Natural killer cell treated with Interleukin-12 subunit alpha and Interleukin-12 subunit beta and Interleukin-15 and Interleukin-18, amount 100 ng/mL, for 72 hours (primary cell): ENCODE measurements at places on chromosomes 7 and 10.
A peak's percentile ranks its signal among the peaks of the same experiment; 100 is the strongest.

- DNase-seq = no peak
Measured at GRCh38 chr10:123600177-123600576, 66.0 kb upstream of the GPR26 start.

DNA sequence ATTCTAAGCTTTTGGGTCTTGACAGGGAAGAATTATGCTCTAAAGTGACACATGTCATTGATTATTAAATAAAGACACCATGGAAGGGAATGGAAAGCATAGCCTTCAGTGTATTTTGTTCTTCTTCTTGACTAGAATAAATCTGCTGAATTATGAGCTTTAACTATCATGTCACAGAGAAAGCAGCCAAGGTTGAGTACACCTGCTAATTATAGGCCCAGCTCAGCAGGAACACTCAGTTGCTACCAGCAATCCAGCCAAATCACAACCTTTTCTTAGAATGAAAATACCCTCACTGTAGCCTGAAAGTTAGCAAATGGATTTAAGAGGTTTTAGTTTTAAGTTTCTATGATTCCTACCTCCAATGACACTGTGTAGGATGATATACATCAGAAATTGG is 225.3 kb upstream of the RHOBTB1 start:
- no peak for DNase-seq

- no peak for DNase-seq
Measured at GRCh38 chr10:54234832-54235231, 566.2 kb downstream of the PCDH15 start.

GRCh38 chr7:30149640-30150272 is 15.0 kb downstream of the MTURN start:
- DNase-seq = no peak

DNA sequence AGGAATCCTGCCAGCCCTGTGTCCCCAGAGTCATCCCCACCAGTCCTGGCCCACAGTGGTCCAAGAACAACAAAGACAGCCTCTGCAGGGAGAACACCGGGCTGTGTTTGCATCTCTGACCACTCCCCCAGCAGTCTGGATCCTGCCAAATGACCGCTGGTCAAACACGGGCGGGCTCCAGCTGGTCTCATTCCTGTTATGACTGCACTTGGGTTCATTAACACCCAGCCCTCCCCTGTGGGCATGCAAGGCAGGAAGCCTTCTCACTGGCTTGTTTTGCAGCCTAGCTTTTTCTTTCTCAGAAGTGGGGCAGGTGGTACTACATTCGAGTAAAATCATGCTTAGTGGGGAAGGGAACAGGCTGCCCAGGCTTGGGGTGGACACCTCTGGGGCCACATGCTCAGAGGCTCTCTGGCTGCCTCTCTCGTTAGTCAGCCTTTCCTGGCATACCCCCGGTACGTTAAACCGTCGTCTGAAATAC is 190.0 kb downstream of the PLXNA4 start:
- no peak for DNase-seq

DNA sequence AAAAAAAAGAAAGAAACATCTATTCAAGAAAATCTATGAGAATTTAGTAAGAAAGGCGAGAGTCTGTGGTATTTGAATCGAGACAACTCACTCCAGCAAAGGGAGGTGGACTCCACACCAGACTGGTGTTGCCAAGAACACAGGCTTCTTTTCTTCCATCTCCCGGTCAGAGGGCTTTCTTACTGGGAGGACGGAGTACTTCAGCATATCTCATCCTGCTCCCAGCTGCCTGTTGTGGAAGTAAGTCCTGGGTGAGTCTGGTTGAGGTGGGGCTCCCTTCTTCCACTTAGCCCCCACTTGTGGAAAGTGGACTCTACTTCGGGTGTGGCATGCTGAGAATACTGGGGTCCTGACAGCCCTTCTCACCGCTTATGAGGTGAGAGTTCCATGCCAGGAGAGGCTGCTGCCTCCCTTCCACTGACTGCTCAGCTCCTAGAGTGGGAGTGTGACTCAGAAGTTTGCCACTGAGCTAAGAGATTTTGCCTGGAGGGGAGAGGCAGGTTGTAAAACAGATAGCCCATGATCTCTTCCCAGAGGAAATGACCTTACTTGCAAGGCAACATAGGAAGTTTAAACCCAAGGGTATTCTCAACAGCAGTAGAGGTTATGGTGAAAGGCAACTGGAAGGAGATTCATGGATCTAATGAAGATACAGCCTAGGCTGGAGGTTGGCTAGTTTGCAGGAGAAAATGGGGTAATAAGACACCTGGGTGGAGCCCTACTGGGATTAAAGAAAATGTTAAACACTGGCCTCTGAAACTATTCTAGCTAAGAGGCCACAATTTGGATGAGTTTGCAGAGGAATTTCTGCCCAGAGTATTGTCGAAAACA is 3.5 kb upstream of the NACAD start:
- DNase-seq = no peak

DNA sequence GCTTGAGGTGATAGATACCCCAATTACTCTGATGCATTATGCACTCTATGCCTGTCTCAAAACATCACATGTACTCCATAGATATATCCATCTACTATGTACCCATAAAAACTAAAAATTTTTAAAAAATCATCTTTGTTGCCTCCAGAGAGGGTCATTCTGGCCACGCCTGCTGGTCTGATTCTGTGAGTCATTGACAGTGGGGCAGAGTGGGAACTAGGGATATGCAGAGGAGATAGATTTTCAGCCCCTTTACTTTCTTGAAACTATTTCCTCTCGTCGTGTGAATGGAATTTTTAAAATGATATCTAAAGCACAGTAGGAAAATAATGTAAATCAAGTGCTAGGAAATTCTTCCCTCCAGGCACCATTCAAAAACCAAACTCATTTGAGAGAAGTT is 715.0 kb upstream of the NRP1 start:
- no peak for DNase-seq

DNA sequence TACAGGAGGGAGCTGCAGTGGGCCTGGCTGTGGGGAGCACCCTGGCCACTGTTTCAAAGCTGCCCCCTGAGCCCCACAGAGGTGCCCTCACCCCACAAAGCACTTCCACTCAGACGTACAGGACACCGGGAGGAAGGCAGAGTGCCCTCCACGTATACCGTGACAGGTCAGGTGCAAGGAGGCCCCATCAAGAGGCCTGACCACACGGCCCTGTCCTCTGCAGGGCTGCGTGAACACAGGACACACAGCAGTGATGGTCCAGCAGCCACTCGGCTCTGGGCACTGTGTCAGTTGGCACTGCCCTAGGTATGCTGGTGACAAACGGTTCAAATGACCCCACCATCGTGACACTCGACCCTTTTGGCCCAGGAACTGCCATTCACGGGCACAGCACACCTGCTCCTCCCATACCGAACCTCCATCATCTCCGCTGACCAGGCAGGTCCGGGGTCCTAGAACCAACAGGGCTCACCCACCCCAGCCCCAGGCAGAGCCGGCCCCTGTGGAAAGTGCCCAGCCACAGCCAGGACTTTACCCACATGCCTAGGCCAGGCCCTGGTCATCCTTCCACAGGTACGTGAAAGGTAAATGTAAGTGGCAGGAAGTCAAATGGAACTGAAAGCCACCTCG is 560.9 kb downstream of the PTPRN2 start:
- no peak for DNase-seq

GRCh38 chr7:72152161-72153131 is 259.7 kb downstream of the CALN1 start:
- DNase-seq = no peak

DNA sequence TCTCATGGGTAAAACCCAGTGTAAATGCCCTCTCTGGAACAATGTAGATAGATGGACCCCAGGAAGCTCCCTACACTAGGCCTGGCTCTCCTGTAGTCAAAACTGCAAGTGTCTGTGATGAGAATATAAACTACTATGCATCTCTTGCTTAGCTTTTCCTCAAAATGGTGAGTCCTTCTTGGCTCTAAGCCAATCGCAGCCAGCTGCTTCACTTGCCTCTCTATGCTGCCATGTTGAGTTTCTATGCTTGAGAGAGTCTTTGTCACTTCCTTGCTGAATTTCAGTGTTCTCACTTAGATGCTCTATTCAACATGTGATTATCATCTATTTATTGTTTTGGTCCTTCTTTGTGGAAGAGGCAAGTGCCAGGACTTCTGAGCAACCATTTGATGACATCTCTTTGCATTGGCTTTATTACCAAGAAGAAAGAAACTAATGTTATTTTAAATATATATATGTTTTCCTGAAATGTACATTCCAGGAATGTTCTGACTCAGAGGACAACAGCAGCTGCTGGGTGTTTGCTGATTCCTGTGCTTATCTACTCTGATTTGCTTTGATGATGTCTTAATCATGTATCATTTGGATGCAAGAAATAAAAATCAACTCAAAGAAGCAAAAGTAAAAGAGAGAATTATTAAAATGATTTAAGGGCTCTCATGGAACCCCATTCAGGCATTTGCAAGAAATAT is 16.6 kb downstream of the TAS2R40 start:
- no peak for DNase-seq

GRCh38 chr10:6647811-6648526 is 67.9 kb upstream of the PRKCQ start:
- peak; percentile 75 for DNase-seq

- no peak for DNase-seq
Measured at GRCh38 chr10:27621461-27621860, 117.4 kb downstream of the RAB18 start.

DNA sequence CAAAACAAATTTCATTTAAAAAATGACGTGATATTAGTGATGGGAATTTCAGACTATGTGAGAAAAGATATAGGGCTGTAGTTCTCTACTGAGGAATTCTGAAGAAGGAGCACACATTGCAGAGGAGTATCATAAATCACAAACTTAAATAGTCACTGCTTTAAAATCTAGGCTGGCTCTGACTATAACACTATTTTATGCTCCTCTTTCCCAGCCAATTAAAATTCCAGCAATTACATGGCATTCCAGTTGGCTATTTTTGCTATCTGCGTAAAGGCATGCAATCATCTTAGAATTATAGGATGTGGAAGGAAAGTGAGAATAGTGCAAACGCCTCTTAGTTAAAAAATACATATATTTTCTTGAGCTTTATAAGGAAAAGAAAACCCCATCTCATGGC is 123.1 kb downstream of the GNAI1 start:
- no peak for DNase-seq

DNA sequence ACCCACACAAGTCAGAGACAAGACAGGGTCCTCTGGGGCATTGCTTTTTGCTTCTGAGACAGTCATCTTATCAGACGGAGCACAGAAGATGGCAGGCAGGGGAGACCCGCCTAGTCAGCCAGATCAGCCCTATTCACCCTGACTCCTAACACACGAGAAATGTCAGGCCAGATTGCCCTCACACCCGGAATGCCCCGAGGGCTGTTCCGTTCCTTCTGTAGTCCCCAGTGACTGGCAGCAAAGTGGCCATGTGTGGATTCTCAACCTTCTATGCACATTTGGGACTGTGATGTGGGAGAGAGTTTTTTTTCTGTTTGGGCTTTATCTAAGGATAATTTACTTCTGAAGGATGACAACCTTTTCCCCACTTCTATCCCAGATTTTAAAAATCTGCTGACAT is 35.5 kb upstream of the TBX20 start:
- no peak for DNase-seq

DNA sequence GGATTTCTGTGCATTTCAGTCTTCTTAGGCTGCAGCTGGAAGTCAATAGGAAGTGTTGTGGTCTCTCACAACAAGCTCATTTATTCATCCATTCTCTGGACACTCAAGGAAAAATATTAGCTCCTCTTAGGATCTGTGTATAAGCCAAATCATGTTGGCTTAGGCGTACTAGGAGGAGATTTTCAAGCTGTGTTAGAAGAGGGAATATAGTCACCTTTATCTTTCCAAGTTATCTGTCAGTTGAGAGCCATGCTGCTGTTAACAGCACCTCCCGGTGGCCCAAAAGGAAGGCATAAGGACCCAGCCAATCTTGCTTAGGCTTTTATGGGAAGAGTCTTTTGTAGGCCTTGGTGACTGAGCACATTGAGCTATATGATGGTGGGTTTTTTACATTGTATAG is 220.0 kb downstream of the LRMDA start:
- no peak for DNase-seq

- DNase-seq = no peak
Measured at GRCh38 chr10:108612485-108612884, 1310.8 kb downstream of the XPNPEP1 start.

GRCh38 chr7:66279912-66280311 is 74.8 kb downstream of the TPST1 start:
- DNase-seq = no peak

- no peak for DNase-seq
Measured at GRCh38 chr10:107481881-107482280, 317.4 kb upstream of the SORCS1 start.

GRCh38 chr10:91798649-91799611 is 704 bp downstream of the TNKS2 start:
- DNase-seq = no peak

- DNase-seq = no peak
Measured at GRCh38 chr10:34710391-34710751, 104.7 kb downstream of the PARD3 start.

- no peak for DNase-seq
Measured at GRCh38 chr7:111594602-111595001, 32.3 kb upstream of the IMMP2L start.

DNA sequence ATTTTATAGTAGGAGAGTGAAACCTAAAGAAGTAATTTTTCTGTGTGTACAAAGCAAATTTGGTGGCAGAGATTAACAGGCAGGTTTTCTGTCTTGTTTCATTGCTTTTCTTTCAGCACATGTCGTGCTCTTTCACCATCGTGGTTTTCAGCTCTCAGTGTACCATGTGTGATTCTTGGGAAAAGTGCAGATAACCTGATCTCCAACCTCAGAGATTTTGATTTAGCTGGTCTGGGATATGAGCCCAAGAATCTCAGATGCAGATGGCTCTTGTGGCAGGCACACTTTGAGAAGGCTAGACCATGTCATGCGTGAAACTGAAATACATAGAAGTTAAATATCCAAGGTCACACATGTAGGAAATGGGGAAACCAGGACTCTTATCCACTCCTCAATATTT is 317.4 kb downstream of the EXOC4 start:
- no peak for DNase-seq

DNA sequence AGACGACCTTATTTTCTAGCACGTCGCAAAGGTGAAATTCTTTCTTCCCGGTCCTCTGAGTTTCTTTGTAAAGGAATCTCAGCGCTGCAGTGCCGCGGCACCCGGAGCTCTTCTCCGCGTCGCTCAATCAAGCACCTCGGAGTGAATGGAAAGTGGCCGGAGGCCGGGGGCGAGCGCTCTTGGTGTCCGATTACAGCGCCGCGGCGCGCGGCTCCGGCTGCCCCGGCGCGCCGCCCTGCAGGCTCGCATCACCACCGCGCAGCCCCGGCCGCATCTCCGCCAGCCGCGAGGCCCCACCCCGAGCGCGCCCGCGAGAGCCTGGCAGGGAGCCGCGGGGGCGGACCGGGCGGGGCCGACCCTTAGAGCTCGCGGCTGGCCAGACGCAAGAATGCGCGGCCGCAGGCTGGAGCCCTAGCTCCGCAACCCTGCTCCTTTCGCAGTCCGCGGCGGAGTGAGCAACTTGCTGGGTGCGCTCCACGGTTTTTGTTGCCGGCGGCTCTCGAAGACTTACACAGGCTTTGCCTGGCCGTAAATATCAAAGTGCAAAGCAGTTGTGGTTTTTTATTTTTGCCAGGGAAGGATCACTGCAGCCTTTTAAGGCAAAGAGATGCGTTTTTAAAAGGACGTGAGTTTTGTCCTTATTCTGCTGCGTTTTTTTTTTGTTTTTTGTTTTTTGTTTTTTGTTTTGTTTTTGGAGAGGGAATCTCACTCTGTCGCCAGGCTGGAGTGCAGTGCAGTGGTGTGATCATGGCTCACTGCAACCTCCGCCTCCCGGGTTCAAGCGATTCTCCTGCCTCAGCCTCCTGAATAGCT is at the start of gene SEMA3C:
Gene SEMA3C (minus strand): TSS at position 143 of the 813 bp plus-strand sequence. CDS start 2,270 bp downstream, outside the sequence.
- DNase-seq = peak; percentile 60
